ENCODE measurements at places on chromosomes 2 and 18.

GRCh38 chr2:205733648-205734047 lies 51.3 kb downstream of the NRP2 start:
- no peak for DNase-seq

- DNase-seq, result no peak
These were observed 49.6 kb upstream of the SLC5A7 start for GRCh38 chr2:107936433-107937359.

DNA sequence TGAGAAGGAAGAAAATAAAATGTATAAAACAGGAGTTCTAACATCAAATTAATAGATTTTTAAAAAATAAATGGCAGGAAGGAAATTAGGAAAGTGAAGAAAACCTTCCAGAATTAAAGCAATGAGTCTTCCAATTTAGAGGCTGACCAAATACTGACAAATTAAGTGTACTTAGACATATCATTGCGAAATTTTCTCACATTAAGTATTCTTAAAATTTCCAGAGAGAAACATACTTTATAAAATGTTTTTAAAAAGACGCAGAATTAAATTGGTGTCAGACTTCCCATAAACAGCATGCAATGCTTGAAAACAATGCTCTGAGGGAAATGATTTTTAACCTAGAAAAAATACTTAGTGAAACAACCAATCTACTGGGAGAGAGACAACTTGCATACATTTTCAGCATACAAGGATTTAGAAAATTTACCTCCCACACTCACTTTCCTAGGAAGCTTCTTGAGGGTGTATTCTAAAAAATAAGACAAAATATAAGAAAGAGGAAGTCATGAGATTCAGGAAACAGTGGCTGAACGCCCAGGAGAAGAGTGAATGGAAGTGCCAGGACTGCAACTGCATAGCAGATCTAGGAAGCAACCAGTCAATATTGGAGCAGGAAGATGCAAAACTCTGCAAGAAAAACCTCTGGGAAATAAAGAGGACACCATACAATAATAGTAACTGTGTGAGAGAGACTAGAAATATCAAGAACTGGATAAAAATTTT lies 339.9 kb downstream of the ADCYAP1 start:
- no peak for DNase-seq

- no peak for DNase-seq
These were observed 2.0 kb downstream of the ASPRV1 start for GRCh38 chr2:69959425-69959824.

DNA sequence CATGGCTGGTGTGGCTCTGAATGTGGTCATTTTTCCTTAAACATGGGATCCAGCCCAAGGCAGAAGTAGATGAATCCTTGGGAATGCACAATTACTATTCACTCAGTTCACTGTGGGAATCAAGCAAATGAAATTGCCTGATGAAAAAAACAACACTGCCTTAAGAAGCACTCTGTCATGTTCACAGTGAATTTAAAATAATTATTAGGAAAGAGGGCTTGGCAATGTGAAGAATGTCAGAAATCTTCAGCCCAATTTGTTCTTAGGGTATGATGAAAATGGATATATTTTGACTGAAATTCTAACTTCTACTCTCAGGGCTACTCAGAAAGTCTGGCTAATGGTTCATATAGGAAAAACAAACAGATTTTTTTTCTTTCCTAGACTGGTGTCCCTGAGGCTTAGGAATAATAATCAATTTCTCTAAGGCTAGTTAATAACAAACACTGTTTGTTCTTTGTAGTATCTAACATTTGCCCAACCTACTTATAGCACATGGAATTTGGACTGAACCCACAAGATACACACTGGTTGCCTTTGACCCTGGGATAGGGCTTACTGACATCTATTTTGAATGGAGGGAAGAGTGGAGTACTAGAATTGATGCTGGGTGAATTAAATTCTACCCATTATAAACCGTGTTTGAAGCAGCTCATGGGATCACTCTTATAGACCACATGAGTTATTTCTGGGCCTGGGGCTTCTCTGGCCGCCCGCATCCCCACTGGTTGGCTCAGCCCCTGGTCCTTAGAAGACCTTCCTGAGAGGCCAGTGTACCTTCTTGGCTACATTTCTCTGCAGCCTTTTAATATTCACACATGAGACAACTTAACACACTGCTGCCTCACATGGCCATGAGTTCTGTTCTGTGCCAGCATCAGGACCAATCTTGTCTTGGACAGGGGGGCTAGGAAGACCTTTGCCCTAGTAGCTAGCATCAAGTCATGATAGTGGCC lies 8.3 kb upstream of the MRPL33 start:
- DNase-seq, result no peak

DNA sequence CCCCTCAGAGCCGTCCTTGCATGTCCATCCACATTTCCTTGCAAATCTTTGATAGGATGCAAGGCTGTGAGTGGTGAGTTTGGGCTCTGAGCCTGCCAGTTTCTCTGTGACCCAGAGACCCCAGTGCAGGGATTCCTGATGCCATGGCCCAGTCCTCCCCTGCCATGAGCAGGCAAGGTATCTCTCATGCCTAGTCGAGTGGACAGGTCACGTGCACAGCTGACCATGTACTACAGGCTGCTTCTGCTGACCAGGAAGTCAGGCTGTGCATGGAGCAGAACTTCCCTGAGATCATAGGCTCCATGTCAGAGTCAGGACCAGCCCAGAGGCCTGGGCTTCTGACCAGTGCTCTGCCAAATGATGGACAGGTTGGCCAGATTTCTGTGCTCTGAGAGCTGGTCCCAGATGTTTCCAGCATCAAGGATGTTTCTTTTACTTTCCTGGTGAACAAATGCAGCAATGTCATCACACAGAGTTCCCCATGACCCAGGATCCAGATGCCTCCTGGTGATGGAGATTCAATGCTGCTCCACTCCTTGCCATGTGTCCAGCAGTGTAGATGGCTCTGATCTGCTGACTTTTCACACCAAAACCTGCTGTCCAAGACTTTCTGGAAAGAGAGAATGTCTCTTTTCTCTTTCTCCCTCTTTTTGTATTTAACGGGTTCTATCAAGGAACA lies 321.6 kb upstream of the HS6ST1 start:
- DNase-seq, result no peak

DNA sequence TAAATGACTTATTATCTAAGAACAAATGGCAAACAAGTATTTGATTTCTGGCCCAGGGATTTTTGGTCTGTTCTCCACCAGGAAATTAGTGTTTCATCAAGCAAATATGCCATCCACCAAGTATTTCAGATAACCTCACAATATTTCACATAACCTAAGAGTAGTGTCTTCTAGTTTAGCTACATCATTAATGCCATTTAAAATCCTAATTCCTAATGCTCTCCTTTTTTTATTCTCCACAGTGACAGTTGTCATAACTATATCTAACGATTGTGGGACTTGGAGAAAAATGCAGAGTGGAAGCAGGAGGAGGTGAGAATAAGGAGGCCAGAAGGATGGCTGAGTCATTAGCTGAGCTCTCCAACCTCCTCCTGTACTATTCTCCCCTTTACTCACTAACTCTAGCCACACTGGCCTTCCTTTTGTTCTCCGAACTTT lies 58.5 kb upstream of the CTLA4 start:
- no peak for DNase-seq

DNA sequence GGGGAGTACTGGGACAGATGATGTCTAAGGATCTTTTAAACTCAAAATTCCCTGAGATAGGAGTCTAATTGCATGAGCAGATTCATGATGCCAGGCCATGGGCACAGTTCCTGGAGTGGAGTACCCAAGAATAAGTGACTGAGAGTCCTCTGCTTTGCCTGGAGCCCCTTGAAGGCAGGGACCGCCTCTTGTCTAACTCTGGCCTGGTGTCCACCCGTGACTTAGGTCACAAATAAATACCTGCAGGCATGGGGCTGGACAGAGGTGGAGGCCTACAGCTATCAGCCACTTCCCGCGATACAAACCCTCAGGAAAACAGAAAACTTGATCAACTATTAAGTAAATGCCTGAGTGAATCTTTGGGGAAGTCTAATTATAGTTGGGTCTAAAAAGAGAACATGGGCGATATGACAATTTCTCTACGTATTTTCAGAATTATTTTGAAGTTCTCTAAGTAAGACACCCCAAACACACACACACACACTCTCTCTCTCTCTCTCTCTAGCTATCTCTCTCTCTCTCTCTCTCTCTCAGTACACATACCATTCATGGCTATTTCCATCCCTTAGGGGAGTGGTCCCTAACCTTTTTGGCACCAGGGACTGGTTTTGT lies 1.8 kb upstream of the WIPF1 start:
- DNase-seq, result no peak

GRCh38 chr18:61891894-61892293 lies 913 bp downstream of the RNF152 start:
- no peak for DNase-seq

- no peak for DNase-seq
These were observed 41.1 kb downstream of the ZNF516 start for GRCh38 chr18:76453932-76454331.

GRCh38 chr18:49112664-49113063 lies 161.9 kb upstream of the SMAD7 start:
- DNase-seq, result no peak

DNA sequence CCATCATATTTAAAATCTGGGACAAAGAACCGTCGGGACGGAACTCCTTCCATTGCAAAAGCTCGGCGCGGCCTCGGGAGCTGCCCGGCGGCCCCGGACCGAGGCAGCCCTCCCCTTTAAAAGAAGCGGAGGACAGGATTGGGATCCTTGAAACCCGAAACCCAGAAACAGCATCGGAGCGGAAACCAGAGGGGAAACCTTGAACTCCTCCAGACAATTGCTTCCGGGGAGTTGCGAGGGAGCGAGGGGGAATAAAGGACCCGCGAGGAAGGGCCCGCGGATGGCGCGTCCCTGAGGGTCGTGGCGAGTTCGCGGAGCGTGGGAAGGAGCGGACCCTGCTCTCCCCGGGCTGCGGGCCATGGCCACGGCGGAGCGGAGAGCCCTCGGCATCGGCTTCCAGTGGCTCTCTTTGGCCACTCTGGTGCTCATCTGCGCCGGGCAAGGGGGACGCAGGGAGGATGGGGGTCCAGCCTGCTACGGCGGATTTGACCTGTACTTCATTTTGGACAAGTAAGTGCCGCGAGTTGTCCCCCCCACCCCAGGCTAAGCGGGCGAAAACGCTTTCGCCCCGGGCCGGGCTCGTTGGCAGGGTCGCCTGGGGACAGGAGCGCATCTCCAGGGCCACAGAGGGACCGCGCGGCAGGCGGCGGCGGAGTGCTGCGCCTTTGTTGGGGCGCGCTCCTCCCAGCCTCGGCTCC lies at the start of gene ANTXR1:
TSS of gene ANTXR1 (plus strand) at position 38 of the 698 bp plus-strand sequence. CDS start at position 359, 321 bp downstream.
- no peak for DNase-seq

DNA sequence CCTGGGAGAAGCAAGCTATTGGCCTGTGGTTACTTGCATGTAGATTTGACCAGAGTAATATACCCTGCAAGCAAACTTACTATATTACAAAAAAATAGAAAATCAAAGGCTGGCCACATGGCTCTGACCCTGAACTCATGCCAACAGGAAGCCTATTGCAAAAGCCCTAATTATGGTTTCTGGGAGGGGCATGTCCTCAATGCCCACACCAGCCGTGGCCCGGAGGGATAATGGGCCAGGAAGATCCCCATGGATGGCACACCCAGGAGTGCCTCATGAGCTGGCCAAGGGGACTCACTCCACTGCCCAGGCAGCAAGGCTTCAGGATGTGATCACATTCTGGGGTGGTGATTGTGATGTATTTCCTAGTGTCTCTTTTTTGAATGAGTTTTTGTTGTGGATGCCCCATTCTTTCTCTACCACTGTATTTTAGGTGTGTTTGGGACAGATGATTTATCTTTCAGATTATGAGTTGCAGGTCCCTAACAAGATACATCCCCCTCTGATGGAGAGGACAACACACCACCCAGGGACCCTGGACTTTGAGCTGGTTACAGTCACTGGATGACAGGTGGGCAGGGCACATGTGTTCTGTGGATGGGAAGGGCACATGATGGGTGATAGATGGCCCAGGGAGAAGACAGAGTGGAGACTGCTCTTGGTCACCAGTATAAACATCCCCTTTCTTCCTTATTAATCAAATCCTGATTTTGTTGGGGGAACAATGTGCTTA lies 18.7 kb upstream of the TFCP2L1 start:
- no peak for DNase-seq

DNA sequence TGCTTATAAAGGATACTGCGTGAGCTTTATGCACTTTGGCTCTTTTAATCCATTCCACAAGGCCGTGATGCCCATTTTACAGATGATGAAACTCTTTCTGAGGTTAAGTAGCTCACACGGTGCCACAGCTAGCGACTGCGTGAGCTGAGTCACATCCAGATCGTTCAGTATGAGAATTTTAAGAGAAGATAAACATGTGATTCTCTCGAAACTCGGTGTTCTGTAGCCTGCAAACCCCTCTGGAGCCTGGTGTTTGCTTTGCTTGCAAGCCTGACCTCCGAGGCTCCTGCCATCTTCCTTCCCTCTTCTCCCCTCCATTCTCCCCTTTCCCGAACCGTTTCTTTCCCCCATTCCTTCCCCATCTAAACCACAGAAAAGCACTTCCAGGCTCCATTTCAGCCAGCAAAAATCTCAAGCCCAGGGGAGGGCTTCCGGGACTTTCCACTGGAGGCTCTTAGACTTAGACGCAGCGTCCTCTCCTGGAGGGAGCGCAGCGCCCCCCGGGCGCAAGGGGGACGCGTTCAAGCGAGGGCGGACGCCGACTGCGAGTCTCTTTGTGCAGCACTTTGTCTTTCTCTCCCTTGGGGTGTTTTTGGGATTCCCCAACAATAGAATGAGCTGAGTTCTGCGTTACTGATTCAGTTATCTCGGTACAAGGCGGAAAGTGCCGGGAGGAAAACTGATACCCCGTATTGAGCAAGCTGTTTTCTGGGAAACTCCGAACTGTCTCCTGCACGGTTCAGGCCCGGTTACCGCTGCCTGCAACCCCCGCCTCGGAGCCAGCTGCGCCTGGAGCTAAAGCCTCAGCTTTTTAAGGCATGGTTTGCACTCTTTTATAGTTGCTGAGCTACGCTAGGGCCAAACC lies 38.0 kb downstream of the CYP1B1 start:
- DNase-seq, result no peak

GRCh38 chr2:39247512-39248043 lies 3.8 kb upstream of the CDKL4 start:
- DNase-seq, result no peak

DNA sequence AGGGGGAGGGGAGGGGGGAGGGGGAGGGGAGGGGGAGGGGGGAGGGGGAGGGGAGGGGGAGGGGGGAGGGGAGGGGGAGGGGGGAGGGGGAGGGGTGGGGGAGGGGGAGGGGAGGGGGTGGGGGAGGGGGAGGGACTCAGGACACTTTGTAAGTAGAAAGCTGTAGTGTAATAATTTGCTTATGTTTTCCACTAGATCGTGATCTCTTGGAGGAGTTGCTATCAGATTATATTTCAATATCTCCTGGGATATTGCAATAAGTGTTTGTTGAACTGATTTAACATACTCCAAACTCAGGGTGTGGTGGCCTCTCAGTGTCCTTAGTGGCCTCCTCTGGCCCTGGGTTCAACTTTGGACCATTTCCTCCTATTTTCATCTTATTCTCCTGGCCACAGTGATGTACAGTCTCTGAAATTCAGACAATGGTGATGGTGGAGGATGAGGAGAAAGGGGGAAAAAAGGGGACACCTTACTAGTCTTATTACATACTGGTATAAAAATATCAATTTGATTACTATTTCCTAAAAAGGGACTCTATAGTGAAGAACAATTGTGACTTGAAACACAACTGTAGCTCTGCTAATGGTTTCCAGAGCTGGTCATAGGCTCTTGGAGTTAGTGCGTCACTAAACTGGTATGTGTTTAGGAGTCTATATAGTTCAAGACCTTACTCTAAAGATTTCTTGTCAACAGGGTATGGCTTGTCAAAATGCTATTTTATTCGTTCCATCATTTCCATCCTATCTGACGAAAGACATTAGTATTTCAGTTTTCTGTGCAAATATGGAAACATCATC lies 89.6 kb downstream of the DDX1 start:
- DNase-seq, result no peak

All from stimulated activated CD8-positive, alpha-beta memory T cell treated with anti-CD3 and anti-CD28 coated beads, Interleukin-15, amount 100 ng/mL, for 24 hours (primary cell).